Endothelial cell of coronary artery (primary cell): ENCODE measurements at places on chromosomes 4 and X. TPM values are rescaled to one million over a fixed set of nuclear protein-coding genes. Genes with fewer than 3 reads are reported as not detected.

FSTL5 gene
- total RNA-seq = 0.18 TPM in 1 of 2 replicates, not detected in the other

COL4A5 gene
- 34.1 and 85.2 TPM in 2 replicates for total RNA-seq

SLC4A4 gene
- under 0.01 and 0.66 TPM in 2 replicates for total RNA-seq

DCAF16 gene
- 17.0 and 20.0 TPM in 2 replicates for total RNA-seq

IDUA gene
- total RNA-seq = 10.1 and 13.6 TPM in 2 replicates

PDE6B gene
- total RNA-seq = 1.7 and 3.2 TPM in 2 replicates

LANCL3 gene
- total RNA-seq = 0.19 and 0.81 TPM in 2 replicates

MAGEC2 gene
- total RNA-seq = not detected in 2 replicates

SOWAHD gene
- total RNA-seq = not detected in 2 replicates

STPG2 gene
- total RNA-seq = 0.09 and 0.66 TPM in 2 replicates

TDO2 gene
- not detected in 2 replicates for total RNA-seq

DCAF4L1 gene
- total RNA-seq = 0.09 and 0.19 TPM in 2 replicates

CASP6 gene
- 35.2 and 56.1 TPM in 2 replicates for total RNA-seq

VCX2 gene
- not detected in 2 replicates for total RNA-seq

HSPA4L gene
- total RNA-seq = 4.3 and 6.7 TPM in 2 replicates

ARMCX1 gene
- 24.6 and 38.5 TPM in 2 replicates for total RNA-seq

QRFPR gene
- not detected in 2 replicates for total RNA-seq
